GM19239 (cell line): ENCODE measurements at places on chromosomes 7 and 10.

DNA sequence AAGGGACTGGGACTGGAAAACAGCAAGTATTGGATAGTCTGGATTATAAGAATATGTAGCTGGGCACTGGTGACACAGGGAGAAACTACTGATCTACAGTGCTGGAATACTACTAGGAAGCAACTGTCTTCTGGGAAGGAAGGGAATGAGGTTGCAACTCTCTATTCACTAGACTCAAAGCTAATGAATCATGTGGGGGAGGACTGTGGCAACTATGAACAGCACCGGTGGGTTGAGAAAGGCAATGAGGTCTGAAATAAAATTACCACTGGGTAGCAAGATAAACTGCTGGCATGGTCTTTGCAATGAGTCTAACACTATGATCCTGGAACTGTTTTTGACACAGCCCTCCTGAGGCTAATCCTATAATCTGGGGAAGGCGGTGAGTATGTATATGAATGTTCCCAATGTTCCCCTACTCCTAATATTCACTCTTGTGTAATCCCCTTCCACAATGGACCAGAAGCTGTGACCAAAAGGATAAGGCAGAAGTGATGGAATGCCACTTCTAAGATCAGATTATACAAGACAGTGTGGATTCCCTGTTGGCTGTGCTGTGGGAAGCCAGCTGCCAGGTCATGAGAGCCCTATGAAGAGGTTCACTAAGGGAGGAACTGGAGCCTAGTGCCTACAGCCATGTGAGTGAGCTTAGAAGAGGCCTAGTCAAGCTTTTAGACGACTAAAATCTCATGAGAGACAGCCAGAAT, 101.3 kb upstream of the DNAJB12 start:
- no peak for DNase-seq

DNA sequence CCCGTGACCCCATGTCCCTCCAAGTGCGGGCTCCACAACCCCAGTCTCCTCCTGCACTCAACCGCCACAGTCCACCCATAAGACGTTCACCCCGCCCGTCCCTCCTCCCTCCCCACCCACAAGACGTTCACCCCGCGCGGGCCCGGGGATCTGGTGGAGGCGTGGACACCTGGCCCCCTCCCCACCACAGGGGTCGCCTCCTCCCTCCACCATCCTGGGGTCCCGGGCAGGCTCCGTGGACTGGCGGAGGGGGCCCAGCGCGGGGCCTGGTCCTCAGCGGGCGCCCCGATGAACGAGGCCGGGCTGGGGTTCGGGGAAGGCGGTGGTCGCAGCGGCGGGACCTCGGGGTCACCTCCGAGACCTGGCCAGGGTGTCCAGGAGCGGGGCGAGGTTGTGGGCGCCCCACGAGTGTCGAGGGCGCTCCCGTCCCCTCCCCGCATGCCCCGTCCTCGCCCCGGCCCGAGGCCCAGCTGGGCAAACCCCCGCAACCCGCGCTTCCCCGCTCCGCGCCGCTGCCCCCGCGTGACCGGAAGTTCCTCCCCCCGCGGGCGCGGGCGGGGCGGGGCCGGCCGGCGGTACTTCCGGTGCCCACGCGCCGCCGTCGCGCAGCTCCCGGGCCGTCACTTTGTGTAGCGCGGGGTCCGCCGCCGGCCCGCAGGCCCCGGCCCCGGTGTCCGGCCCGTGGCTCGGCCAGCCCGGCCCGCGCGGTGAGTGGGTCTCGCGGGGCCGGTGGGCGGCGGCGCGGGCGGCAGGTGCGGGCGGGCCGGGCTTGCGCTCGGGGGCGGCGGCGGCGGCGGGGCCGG, at the start of gene ZNF316:
Gene ZNF316 (plus strand): TSS at position 578 of the 803 bp plus-strand sequence. CDS start 5,092 bp downstream, outside the sequence.
- peak; percentile 96 for DNase-seq

DNA sequence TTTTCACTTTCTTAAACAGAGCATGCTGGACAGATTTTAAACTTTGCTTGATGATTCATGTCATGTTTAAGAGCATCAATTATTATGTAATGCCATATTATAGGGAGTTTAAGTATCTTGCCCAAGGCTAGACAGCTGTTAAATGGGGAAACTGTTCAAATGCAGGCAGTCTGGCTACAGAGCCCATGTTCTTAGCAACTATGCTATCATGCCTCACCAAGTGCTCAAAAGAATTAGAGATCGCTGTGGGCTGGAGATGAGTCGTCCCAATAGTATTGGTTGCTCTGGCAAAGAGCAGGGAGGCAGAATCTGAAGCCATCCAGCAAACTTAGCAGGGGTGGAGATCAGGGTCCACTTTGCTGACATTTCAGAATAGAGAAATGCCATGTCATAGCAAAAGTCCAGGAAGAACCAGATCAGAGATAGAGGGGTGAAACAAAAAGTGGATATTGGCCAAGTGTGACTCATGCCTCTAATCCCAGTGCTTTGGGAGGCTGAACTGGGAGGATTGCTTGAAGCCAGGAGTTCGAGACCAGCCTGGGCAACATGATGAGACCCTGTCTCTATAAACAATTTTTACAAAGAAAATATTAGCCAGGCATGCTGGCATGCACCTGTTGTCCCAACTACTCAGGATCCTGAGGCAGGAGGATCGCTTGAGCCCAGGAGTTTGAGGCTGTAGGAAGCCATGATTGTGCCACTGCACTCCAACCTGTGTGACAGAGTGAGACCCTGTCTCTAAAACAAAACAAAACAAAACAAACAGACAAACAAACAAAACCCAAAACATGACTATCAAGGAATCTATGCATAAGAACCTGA, 57.8 kb downstream of the BAMBI start:
- no peak for DNase-seq

DNA sequence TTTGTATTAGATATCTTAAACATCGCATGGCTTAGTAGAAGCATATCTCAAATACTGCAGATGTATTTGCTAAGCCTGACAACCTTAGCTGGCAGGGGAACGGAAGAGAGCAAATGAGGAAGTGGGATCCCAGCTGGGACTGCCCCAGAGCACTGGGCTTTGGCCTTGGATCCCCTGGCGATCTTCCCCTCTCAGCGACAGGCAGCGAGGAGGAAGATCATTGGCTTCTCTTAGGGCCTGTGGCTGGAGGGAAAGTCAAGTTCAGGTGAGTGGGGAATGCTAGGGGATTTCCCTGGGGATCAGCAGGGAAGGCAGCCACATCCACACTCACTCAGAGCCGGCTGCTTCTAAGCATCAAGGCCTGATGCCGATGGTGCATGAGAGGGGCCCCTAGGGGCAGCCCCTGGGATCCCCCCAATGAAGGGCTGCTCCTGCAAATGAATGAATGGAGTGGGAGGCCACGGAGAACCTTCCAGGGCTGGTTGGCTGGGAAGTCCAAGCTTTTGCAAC, 42.0 kb downstream of the LYZL2 start:
- peak; percentile 28 for DNase-seq

GRCh38 chr7:54995610-54996363, 23.0 kb upstream of the EGFR start:
- no peak for DNase-seq
